ENCODE measurements at places on chromosomes 7 and 10. TPM values are rescaled to one million over a fixed set of nuclear protein-coding genes. Genes with fewer than 3 reads are reported as not detected.

Gene PMS2
- 12.3 TPM for total RNA-seq

Gene TMEM213
- not detected for total RNA-seq

Gene PTN
- total RNA-seq, result not detected

Gene CALML3
- not detected for total RNA-seq

Gene C10orf67
- 0.08 TPM for total RNA-seq

Gene CALHM1
- total RNA-seq, result not detected

Gene DNA2
- total RNA-seq, result 8.4 TPM

Gene ANKRD22
- total RNA-seq, result 0.40 TPM
